ENCODE measurements at places on chromosomes 13 and 19.
A peak's percentile ranks its signal among the peaks of the same experiment; 100 is the strongest.

GRCh38 chr19:5292822-5293611, 47.6 kb downstream of the PTPRS start:
- DNase-seq, result peak; percentile 78

GRCh38 chr19:2013683-2013961, 1.9 kb downstream of the BTBD2 start:
- DNase-seq, result no peak

DNA sequence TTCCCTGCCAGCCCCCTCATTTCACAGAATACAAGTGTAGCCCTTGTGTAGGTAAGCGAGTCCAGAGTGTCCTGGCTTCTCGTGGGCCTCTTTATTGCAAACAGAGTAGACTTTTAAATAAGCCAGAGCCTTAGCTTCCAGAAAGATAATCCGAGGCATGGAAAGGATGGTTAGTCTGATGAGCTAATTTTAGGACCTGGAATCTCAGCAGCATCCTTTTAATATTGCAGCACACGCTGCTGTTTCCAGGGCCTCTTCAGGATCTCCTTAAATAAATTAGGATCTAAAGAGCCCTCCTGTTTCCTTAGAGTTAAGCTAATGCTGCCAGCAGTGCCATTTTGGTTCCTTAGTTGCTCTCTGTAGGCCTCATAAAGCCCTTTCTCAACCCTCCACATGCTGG, 99.2 kb downstream of the RFC3 start:
- no peak for DNase-seq

DNA sequence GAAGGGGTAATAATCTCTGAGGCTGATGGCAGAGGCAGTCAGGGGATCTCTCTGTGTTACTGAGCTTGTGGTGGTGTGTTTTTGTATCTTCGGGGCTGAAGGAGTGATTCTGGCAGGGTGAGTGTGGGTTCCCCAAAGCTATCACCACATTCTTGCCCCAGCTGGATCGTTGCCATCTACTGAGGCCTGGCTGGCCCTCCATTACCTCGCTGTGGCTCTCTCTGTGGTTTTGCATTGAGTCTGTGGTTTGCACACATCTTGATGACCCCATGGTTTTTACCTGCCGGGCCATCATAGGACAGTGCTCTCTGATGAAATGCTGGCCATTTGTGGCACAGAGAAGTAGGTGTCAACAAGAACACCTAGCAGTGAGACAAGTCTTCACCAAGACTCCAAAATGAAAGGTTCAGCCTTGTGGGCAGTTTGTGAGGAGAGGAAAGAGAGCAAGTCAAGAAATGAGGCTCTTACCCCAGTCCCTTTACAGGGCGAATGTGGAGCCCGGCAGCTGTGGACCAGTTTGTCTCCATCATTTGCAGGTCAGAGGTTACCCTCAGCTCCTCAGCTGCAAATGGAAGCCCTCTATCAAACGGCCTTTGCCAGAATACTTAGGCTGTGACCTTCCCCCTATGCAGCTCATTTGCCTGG, 69.0 kb upstream of the NPAS1 start:
- DNase-seq, result no peak

- DNase-seq, result no peak
Measured at GRCh38 chr13:85163063-85163462, 636.2 kb downstream of the SLITRK6 start.

DNA sequence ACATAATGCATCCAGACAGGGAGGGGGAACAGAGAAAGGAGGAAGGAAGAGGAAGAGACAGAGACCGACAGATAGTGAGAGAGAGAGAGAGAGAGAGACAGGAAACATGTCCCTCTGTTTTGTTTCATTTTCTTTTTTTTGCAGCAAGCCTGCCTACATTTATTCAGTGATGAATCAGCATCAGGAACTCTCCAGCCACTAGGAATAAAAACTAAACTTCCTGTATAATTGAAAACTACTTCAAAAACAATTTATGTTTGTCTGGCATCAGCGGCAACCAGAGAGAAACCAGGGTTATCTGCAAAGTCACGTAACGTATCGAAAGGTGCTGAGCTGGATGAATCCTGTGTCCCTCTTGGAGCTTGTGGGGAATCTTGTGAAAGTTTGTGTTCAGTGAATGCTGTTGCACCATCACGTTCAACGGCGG, 148.6 kb upstream of the SOX21 start:
- no peak for DNase-seq

DNA sequence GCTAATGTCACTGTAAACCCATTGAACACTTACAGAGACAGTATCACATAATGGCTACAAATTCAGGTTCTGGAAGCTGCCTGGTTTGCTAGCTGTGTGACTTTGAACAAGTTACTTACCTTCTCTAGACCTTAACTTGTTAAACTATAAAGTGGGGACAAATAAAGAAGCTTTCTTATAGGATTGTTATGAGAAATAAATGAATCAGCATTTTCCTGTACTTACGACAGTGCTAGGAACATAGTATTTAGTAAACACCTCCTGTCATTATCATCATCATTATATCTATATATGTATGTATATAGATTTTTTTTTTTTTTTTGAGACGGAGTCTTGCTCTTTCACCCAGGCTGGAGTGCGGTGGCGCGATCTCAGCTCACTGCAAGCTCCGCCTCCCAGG, 54.9 kb downstream of the CDK8 start:
- DNase-seq, result no peak

DNA sequence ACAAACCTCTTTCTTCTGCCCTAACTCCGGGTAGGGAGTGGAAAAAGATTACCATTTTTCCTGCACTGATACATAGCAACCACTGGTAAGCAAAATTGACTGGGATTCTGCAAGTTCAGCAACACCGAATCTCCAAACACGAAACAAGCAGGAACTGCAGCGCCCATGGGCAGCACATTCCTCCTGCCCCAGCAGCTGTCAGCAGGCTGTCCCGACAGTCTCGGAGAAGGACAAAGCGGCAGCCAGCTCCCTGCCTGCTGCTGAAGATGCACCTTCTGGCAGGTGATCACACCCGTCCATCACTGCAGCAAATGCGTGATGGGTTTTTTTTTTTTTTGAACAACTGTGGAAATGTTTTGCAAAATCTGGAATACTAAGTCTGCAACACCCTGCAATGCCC, 6.7 kb downstream of the TMTC4 start:
- no peak for DNase-seq

- DNase-seq, result no peak
Measured at GRCh38 chr13:43424412-43424811, 362.4 kb downstream of the ENOX1 start.

- no peak for DNase-seq
Measured at GRCh38 chr19:7454998-7455397, 33.8 kb downstream of the PEX11G start.

GRCh38 chr13:59568306-59568705, 595.4 kb downstream of the DIAPH3 start:
- no peak for DNase-seq

DNA sequence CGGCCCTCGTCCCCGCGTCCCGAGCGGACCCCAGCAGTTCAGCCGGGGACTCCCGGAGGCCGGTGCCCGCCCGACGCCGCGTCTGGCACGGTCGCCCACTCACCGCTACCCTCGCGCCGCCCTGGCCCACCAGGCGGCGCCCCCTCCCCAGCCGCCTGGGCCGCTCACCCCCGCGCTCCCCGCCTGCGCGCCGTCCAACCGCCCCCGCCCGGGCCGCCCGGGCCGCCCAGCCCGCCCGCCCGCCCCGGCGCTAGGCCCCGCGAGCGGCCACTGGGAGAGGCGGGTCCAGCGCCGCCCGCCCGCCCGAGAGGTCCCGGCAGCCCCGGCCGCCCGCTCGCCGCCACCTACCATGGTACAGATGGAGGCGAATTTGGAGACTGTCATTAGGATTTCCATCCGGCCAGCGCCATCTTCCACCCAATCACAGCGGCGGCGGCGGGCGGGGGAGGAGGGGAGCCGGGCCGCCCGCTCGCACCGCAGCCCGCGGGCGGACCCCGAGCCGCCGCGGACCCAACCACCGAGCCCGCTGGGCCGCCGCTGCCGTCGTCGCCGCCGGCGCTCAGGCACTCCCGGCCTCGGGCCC, at the start of gene USP12:
USP12 (minus strand) TSS at position 568 of the 583 bp plus-strand sequence; CDS start at position 396, 172 bp downstream.
- peak; percentile 66 for DNase-seq

GRCh38 chr19:17737690-17738153, 13.6 kb upstream of the FCHO1 start:
- DNase-seq, result no peak

DNA sequence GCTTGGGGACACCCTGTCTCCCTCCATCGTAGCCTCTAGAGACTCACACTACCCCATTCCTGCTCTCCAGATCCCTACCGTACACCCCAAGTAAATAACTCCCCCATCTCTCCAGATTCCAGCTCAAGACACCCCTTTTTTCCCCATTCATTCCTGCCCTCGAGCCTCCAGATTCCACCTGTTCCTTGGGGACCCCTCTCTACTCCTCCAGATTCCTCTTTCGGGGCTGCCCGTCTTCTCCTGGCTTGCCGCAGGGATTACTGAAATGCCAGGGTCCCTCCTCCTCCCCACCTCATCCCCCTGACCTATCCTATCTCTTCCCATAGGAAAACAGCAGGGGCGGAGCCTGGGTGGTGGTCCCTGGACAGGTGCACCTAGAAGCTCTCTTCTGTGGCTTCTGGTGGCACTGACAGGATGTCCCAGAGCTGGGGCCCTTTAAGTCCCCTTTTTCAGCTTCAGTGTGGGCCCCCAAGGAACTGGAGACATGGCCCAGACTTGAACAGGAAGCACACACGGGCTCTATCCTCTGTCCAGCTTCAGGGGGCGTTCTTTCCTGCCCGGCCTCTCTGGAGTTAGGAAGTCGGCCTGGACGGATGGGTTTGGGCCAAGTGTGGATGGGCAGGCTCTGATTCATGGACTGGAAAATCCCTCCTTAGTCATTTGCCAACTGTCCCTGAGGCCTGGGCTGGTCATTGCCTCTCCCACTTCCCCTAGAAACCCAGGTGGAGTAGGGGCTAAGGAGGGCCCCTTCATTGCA, 1.2 kb downstream of the ZSWIM4 start:
- no peak for DNase-seq

DNA sequence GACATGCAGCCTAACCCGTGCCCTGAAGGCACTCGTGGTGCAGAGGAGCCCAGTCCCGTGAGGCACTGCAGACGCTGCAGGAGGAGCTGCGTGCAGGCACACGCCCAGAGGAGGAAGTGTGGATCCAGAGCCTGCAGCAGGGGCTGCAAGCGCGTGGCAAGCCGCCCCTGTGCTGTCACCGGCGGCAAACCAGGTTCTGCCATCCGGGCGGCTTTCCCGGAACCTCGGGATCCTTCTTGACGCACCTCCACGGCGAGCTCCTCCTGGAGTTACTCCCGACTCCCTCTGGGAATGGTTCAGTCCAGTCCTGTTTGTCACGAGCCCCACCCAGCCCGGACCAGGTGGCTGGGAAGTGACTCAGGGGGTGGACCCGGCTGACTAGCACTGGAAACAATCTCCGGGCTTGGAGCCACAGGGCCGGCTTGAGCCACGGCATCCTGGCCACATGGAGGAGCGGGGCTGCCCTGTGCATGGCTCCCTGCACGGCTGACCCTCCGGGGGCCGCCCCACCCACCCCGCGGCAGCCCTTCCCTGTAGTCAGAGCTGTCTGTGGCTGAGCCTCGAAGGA, 10.2 kb downstream of the DPP9 start:
- DNase-seq, result no peak

- DNase-seq, result no peak
Measured at GRCh38 chr13:110283736-110284517, 23.0 kb downstream of the COL4A1 start.

DNA sequence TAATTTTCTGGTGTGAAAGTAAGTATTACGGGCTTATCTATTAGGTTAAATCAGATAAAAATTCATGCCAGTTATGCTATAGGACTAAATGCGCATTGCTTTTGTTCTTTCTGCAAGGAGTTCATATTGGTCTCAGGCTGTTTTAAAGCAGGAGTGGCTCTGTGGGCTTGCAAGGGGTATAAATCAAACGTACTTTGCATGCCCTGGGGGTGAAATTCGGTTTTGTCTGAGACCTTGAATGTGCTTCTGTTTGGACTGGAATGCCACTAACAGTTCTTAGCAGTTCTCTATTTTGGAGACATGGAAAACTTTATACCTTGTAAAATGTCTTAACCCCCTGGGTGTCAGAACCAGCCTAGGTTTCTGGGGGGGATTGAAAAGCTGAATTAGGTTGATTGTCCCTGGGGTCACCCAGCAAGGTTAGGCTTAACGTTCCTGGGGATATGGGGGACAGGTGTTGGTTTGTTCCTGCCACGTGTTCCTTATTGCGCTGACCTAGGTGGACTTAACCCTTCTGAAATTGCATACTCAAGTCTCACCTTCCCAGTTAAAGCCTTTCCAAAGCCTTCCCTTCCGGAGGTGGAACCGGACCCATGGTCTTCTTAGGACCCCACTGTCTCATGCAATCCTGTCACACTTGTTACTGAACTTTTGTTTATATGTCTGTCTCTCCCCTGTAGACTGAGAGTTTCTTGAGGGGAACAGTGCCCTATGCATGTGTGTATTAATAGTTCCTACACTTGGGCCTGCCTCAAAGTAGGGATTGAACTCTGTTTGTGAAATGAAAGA, 182.2 kb downstream of the LMO7 start:
- DNase-seq, result no peak

DNA sequence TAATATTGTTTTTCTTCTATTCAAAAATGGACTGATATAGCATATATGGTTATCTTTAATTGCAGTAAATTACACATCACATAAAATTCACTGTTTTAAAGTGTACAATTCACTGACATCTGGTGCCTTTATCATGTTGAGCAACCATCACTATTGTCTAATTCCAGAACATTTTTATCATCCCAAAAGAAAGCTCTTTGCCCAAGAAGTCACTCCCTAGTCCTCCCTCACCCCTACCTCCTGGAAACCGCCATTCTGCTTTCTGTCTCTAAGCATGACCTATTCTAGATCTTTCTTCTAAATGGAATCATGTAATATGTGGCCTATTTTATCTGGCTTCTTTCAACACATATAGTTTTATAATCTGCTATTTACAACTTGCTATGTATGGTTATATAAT, 525.6 kb downstream of the DCT start:
- DNase-seq, result no peak

DNA sequence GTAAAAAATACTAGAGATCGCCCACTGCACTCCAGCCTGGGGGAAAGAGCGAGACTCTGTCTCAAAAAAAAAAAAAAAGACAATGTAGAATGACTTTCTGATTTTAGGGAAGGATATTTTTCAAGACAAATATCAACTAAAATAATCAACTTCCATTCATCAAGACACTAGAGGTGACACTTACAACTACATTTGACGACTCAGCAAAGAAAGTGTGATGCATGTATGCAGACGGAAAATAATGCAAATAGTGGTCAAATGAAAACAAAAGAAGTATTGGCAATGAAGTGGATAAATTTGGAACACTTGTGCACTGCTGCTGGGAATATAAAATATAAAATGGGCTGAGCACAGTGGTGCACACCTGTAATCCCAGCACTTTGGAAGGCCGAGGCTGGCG, 12.2 kb downstream of the TMEM161A start:
- DNase-seq, result no peak

Data from activated CD4-positive, alpha-beta T cell treated with anti-CD3 and anti-CD28 coated beads for 36 hours (primary cell).